ENCODE measurements at places on chromosomes 16 and 17.
A peak's percentile ranks its signal among the peaks of the same experiment; 100 is the strongest.

- DNase-seq, result no peak
These were observed 183.5 kb upstream of the SDK2 start for GRCh38 chr17:73827627-73828291.

GRCh38 chr17:79902146-79902791 lies 63.0 kb upstream of the CBX4 start:
- no peak for DNase-seq

DNA sequence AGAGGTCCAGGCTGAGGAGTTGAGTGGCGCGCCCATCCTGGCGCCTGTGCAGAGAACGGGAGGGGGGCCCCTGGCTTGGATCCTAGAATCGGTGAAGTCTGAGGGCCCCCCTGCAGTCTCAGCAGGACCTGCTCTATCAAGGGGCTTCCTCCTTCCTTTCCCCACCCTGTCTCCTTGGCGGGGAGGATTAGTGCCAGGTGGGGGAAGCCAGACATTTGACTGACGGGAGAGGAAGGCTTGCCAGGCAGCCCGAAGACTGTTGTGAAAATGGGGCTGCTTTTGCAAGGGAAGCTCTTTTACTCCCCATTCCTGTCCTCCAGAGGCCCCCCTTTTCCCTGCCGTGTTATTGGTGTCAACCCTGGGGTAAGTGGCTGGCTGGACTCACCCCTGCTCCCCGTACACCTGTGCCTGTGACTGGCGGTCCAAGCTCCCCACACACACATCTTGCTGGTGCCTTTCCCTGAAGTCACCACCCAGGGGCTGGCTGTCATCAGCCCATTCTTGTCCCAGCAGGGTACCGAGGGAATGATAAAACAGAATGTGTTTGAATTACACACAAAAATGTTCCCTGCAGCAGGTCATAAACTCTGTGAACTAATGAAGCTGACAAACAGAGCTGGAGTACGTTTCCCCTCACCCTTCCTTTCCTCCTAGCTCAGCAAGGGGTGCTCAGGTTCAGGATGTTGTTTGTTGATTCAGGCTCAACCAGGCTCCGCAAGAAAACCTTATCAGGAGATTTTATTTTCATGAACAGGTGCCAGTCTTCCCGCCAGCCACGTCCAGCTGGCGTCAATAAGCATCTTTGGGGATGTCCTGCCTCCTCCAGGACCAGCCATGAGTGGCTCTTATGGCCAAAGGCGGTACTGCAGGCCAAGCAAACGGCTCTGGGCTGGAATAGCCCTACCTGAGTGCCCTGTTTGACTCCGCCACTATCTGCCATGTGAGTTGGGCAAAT lies 4.4 kb upstream of the ARMC7 start:
- no peak for DNase-seq

DNA sequence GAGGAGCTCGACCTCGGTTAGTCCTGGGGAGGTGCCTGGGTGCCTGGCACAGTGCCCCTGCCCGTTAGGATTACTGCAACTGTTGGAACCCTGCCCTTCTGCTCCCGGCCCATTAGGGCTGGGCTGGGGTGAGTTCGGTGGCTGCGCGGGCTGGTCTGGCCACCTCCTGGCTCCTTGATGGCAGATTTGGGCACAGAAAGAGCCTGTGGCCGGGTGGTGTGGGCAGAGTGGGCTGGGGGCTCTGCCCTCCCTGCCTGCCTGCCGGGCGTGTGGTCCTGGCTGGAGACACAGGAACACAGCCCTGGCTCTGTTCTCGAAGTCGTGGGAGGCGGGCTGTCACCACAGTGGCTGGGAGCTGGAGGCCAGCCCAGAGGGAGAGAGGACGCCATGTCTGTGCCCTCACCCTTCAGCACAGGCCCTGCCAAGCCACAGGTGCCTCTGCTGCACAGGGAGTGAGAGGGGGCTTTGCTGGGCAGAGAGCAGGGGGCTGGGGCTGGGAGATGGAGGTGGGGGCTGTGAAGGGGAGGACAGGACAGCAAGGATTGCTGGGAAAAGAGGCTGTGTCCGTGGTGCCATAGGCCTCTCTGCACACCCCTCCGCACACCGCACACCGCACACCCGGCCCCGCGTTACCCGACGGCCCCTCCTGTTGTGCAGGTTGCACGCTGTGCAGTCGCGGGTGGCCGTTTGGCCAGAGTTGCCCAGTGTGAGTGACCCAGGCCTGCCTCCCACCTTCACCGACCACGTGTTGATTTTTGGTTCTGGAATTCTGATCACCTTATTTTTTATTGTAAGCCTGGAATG lies 236.6 kb upstream of the GSE1 start:
- DNase-seq, result peak; percentile 83

- no peak for DNase-seq
These were observed 5.4 kb downstream of the SP2 start for GRCh38 chr17:47901423-47901822.

DNA sequence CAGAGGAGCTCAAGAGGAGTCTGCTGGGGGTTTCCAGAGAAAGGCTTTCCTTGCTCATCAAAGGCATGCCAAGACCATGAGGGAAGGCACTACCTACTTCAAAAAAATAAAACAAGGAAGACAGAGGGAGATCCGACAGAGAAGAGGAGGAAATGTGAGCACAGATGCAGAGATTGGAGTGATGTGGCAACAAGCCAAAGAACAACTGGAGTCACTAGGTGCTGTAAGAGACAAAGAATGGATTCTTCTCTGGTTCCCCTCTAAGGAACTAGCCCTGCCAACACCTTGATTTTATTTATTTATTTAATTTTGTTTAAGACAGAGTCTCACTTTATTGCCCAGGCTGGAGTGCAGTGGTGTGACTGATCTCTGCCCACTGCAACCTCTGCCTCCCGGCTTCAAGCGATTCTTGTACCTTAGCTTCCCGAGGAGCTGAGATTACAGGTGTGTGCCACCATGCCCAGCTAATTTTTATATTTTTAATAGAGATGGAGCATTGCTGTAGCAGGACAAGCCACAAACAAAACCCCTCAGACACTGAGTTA lies 13.8 kb upstream of the ACSF2 start:
- no peak for DNase-seq

DNA sequence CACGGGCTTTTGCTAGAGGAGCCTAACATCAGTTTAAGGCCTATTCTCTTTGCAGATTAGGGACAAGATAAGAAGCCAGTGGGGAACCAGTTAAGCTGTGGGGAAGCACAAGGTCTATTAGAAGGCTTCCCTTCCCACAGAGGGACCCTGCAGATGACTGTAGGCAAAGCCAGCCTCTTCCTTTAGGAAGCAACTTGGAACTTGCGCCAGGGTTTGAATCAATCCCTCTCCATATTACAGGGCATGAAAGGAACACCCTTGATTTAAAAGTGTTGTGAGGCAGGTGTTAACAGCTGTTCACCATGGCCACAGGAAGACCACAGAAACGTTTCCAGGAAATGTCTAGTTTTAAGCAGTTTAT lies 77.3 kb downstream of the RPTOR start:
- DNase-seq, result no peak

DNA sequence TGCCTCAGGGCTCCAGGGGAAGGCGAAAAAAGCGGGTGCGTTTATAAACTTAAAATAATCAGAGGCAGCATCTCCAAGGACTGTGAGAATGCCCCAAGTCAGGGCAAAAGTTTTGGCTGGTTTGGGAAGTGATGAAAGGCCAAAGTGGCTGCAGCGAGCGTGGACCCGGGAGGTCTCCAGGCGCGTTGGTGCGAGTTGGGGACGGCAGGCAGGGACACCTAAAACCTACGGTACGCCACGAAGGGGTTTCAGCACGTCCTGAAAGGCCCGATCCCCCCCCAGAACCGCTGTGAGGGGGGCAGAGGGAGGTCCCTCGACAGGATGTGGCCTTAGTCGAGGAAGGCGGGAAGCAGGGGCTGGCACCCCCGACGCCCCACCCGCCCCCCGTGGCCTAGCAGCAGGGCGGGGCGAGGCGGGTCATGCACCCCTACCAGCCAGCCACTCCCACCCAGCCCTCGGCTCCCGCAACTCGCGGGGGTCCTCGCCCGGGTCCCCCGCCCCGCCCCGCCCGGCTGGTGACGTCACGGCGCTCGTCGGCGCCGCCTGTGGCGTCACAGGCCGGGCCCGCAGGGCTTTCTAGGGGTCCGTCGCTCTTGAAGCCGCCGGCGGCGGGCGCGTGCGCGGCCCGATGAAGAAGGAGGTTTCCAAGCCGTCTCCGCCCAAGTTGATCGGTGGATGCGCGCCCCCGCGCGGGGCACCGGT lies at the start of gene MYCBPAP:
Gene MYCBPAP (plus strand): TSS at position 569 of the 702 bp plus-strand sequence. CDS start 236 bp downstream, outside the sequence.
- peak; percentile 91 for DNase-seq

DNA sequence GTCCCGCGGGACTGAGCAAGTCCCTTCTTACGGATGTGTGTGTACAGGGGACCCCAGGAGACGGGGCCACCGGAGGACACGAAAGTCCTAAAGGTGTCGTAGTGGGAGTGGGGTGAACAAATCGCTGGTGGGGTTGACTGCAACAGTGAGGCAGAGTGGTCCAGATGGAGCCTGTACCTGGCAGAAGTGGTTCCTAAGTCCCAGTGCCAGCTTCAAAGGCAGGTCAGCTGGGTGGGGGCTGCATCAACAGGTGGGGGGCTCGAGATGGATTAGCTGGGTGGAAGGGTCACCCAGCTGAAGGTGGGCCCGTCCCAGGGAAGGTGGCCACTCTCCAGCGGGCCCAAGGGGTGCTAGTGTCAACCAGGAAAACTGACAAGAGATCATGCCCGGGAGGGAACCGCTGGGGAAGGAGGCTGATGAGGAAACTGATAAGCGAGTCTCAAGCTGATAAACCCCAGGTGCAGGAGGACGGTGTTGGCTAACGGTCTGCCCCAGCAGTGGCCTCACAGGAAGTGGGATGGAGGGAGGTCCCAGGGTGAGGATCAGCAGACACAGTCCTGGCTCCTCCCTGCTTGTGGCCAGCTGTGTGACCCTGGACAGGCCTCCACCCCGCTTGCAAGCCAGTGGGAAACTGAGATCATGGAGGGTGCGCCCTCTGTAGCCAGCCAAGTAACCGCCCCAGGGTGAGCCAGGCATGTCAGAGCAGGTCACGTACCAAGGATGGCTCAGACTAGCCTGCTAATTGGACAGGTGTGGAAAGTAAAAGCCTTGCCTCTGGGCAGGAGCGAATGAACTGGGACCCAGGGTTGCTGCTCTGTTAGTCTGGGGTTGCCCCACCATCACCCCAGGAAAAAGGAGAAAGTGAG lies 1.0 kb downstream of the ORAI3 start:
- DNase-seq, result peak; percentile 92

DNA sequence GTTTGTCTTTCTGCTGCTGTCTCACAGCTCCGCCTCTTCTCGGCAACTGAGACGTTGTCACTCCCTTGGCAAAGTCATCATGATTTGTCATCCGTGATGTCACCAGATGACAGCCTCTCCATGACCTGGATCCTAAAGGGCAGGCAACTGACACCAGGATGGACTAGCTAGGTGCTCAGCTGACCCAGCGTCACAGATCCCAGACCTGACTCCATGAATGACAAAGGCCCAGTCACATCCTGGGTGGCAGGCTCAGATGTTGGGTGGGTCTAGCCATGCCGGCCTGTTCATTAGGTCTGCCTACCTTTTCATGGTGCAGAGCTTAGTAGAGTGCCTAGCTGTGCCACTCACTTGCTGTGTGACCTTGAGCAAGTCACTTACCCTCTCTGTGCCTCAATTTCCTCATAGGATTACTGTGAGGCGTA lies 3.8 kb upstream of the TMEM238L start:
- no peak for DNase-seq

- no peak for DNase-seq
These were observed 23.0 kb downstream of the RHBDL3 start for GRCh38 chr17:32288615-32289014.

DNA sequence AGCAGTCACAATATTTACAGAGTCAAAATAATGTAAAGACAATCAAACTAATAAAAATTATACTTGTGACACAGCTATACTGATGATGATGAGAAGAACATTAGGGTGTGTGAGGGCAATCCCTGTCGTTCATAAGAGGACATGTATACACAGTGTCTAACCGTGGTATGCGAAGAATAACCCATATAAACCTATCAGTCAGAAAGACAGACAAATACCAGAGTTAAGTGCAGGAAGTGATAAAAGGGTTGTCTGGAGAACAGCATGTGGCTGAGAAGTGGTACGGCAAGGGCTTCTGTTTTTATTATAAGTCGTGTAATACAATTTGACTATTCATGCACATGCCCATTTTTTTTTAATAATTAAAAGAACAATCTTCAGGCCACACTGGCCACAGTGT lies 46.7 kb downstream of the LMF1 start:
- no peak for DNase-seq

DNA sequence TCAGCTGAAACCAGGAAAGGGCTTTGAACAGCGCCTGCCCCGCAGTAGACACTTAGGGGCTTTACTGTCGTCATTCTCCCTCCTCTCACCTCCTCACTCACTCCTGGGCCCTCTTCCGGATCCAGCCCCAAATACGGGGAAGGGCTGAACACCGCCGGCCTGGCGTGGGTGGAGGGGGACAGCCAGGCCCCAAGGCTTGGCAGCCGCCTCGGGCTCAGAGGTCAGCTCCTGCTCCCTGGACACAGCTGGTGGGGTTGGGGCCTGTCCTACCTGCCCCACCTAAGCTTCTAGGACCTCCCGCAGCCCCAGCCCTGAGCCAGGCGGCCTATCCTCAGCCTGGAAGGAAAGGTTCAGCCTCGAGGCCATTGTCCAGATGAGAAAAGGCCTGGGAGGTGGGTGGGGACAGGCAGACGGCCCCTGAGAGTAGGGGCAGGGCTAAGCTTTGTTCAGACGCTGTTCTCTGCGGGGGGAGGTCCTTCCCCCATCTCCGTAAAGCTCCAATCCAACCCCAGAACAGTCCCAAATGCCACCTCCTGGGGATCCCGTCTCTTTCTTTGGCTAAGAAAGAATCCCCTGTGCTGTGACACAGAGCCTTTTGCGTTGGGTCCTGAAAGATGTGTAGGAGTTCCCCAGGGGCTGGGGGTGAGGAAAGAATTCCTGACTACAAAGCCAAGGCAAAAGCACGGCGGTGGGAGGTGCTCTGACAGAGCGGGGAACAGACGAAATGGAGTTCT lies 881 bp upstream of the LLGL1 start:
- DNase-seq, result peak; percentile 54

DNA sequence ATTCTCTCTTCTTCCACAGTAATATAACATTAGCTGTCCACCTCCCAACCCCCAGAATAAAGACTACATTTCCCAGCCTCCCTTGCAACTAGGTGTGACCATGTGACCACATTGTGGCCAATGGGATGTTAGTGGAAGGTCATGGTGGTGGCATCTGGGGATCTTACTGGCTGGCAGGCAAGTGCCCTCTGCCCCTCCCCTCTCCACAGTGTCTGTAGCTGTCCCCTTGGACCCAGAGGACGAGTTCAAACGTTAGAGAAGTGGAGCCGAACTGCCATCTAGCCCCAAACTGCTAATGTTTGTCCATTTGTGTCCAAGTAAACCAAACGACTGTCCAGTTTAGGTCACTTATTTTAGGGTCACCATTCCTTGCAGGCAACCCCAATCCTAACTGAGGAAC lies 26.6 kb upstream of the KCNG4 start:
- DNase-seq, result no peak

GRCh38 chr17:19939993-19940721 lies 37.5 kb downstream of the AKAP10 start:
- no peak for DNase-seq

GRCh38 chr16:69929480-69929879 lies 21.7 kb upstream of the CLEC18A start:
- DNase-seq, result peak; percentile 37

DNA sequence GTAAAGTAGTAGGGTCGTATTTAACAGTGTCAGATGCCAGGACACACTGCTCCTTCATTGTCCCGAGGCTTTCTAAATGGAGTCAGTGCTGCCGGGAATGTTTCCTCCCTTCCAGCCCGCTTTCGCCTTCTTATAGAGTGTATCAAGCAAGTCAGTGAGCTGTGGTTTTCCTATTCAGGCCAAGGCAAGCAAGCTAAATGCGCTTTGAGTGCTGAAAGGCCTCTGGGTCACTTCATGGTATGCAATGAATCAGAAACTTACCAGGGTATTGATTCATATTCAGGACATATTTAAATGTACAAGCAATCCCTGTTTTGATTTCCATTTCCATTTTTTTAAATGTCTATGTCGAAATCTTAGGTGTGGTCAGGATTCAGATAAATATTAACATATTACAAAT lies 327.9 kb upstream of the SOX9 start:
- no peak for DNase-seq
